MG63 (cell line): ENCODE measurements at places on chromosomes 1 and 21. TPM values are rescaled to one million over a fixed set of nuclear protein-coding genes. Genes with fewer than 3 reads are reported as not detected.

ARHGEF10L gene
- total RNA-seq = 7.6 and 15.9 TPM in 2 replicates

- no peak for DNase-seq
Measured at GRCh38 chr1:2232916-2233438, 4.9 kb downstream of the SKI start.

GRCh38 chr1:98420376-98421084 lies 241.0 kb upstream of the SNX7 start:
- no peak for DNase-seq

- no peak for DNase-seq
Measured at GRCh38 chr1:11339346-11340232, 66.6 kb downstream of the UBIAD1 start.
